Activated CD4-positive, alpha-beta T cell treated with anti-CD3 and anti-CD28 coated beads, Interleukin-2, amount 10 ng/mL, durations not matched to agents 7 days and 5 days (primary cell): ENCODE measurements at places on chromosomes 4 and X. TPM values are rescaled to one million over a fixed set of nuclear protein-coding genes. Genes with fewer than 3 reads are reported as not detected.

- H3K27ac ChIP-seq = no peak overlapping the region
- H3K36me3 ChIP-seq = no peaks in the 10 kb centered on the region
- no peaks in the 10 kb centered on the region for H3K27me3 ChIP-seq
- no peak for DNase-seq
Measured at GRCh38 chr4:4985844-4986243, 33.4 kb downstream of the CYTL1 start.

DNA sequence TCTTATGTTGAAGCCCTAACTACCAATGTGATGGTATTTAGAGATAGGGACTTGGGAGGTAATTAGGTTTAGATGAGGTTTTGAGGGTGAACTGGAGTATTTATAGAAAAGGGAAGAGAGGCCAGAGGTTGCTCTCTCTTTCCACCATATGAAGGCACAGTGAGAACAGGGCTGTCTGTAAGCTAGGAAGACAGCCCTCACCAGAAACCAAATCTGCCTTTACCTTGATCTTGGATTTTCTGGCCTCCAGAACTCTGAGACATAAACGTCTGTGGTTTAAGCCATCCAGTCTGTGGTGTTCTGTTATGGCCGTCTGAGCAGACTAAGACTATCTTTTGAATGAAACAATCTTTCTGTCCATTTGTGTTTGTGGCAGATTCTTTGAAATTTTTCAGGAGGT is 223.7 kb downstream of the PDHA2 start:
- H3K27ac ChIP-seq = no peak overlapping the region
- H3K4me1 ChIP-seq = no peaks in the 10 kb centered on the region
- H3K36me3 ChIP-seq = no peaks in the 10 kb centered on the region
- no peak for DNase-seq
- H3K27me3 ChIP-seq = no peaks in the 10 kb centered on the region
- no peak overlapping the region for H3K4me3 ChIP-seq

DNA sequence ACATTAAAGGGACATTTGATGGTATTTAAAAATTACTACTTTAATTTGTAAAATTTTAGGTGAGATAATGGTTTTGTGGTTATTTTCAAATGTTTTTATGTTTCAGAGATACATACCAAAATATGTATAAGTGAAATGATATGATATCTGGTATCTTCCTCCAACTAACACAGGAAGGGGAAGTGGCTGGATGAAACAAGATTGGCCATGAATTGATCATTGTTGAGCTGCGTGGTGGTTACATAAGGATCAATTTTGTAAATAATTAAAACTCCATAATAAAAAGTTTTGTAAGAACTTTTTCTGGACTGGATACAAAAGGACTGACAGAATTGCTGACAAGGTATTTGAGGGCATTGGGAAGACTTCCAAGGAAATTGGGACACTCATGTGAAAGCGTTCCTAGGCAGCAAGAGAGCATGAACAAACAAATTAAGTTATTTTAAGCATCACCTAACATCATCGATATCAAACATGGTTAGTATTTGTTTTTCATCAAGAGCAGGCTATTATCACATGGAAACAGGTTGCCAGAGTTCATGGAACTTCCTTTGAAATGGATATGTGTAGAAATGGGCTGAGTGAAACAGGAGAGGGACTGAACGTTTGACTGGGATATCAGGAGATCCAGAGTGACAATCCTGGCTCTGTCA is 4.4 kb upstream of the PGM2 start:
- peaks cover 2% of the 10 kb centered on the region for H3K27me3 ChIP-seq
- peaks cover 6% of the 10 kb centered on the region for H3K36me3 ChIP-seq
- no peak overlapping the region for H3K27ac ChIP-seq
- H3K4me3 ChIP-seq = no peak overlapping the region
- peaks cover 23% of the 10 kb centered on the region for H3K4me1 ChIP-seq

- peak overlapping the region; percentile 9 for H3K4me3 ChIP-seq
- DNase-seq = no peak
- H3K27ac ChIP-seq = peak overlapping the region; percentile 46
- H3K4me1 ChIP-seq = peaks cover 13% of the 10 kb centered on the region
- H3K27me3 ChIP-seq = peaks cover 89% of the 10 kb centered on the region
Measured at GRCh38 chr4:173524218-173525117, 5.6 kb downstream of the HAND2 start.

DNA sequence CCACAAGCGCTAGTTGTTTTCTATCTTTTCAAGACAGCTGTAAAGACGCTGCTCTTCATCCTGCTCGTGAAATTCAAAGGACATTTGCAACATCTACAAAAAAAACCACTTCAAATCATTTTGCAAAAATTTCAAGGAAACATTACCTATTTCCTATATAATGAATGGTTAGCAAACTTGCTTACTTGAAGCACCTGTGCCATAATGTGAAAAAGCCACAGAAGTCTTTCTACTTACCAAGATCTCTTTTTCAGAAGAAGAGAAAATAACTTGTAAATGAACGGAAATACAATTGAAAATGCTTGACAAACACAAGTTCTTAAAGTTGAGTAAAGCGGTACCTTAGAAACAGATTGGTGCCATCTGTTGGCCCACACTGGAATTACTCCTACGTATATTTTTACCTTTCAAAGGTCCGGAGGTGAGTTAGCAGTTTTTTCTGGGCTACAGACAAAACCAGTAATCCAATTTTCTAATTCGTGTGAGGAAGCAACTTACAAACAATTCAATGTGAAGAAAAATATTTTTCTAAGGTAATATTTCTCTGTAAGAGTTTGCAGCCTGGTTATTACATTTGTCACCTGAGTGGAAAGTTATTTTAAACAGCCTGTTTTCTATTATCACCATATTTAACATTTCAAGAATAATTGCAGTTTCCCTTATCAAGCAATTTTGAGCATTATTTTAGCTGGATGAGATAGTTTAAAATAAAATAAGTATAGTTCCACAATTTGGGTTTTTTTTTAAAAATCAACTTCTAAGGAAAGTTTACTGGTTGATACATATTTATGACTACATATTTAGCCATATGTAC is at the start of gene TLR6:
TLR6 (minus strand) TSS at position 294 of the 814 bp plus-strand sequence. CDS start 27,344 bp downstream, outside the sequence.
- peaks cover 44% of the 10 kb centered on the region for H3K4me1 ChIP-seq
- peak within 1 kb of the TSS; percentile 72 for H3K4me3 ChIP-seq
- H3K27me3 ChIP-seq = no peaks in the 10 kb centered on the region
- H3K27ac ChIP-seq = peak within 1 kb of the TSS; percentile 94
- DNase-seq = peak; percentile 85
- H3K36me3 ChIP-seq = no peaks in the 10 kb centered on the region

DNA sequence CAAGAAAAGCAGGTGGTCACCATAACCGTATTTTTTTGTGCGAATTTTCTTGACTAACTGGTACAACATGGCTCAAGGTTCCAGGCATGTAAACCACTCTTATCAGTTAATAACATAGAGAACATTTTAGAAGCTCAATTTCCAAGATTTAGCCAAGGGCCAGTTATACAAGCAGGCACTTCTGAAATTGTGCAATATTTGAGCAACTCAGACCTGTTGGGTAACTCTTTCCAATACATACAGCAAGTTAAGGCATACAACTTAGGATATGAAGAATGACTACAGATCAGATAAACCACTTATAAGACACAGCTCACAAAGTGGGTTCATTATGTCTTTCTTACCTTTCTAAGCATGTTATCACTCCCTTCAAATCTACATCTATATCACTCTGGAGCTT is 43.9 kb downstream of the ZNF280C start:
- no peaks in the 10 kb centered on the region for H3K27me3 ChIP-seq
- no peak for DNase-seq
- H3K4me3 ChIP-seq = no peak overlapping the region
- H3K4me1 ChIP-seq = no peaks in the 10 kb centered on the region
- peaks cover 11% of the 10 kb centered on the region for H3K36me3 ChIP-seq

- DNase-seq = no peak
- H3K27ac ChIP-seq = no peak overlapping the region
- peaks cover 3% of the 10 kb centered on the region for H3K4me1 ChIP-seq
- no peaks in the 10 kb centered on the region for H3K36me3 ChIP-seq
Measured at GRCh38 chrX:101450961-101451360, 34.3 kb upstream of the ARMCX4 start.

DNA sequence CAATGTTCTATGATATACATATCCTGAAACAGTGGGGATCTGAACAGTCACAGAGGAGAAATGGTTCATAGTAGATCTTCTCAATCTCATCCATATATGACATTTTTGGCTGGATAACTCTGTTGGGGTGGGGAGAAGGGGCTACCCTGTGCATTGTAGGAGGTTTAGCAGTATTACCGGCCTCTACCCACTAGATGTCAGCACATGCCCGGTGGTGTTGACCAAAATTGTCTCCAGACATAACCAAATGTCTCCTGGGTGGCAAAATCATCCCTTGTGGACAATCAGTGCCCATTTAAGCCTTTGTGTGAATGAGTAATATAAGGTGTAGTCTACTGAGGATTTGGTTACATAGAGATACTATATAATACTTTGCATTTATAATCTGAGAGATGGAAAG is 89.9 kb downstream of the PLS3 start:
- H3K4me3 ChIP-seq = no peak overlapping the region
- H3K27me3 ChIP-seq = no peaks in the 10 kb centered on the region
- H3K27ac ChIP-seq = no peak overlapping the region
- H3K36me3 ChIP-seq = no peaks in the 10 kb centered on the region
- no peaks in the 10 kb centered on the region for H3K4me1 ChIP-seq
- peak; percentile 7 for DNase-seq

DNA sequence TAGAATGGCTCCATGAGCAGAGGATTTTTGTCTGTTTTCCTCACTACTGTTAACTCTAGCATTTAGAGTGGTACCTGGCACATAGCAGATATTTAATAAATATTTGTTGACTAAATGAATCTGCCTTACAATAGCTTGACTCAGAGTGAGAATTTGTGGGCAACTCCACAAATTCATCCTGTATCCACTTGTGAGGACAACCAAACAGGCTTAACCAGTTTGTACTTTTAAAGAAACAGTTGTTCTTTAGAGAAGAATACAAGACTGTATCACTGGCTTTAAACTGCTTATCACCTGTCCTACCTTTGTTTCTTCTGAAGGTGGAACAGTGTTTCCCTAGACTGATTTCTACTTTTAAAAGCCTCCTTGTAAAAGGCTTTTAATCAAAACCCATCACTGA is 141.3 kb upstream of the SH3RF1 start:
- peaks cover 43% of the 10 kb centered on the region for H3K4me1 ChIP-seq
- no peak overlapping the region for H3K4me3 ChIP-seq
- no peak for DNase-seq
- H3K36me3 ChIP-seq = peaks cover 14% of the 10 kb centered on the region

DNA sequence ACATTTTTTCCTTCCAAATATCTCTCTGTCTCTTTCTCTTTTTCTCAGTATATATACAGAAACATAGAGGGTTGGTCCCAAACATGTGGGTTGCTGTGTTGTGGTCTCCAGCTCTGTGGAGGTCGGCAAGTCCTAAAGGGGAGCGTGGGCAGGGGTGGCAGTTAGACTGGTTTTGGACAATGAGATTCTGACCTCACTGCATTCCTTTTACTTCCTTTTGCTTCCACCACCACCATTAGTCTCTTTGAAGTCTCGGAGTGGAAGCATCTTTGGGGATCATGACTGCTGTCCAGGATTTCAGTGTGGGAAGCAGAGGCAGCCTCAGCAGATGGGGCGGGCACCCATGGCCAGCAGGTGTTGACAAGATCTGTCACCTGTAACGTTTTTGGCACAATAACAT is 1091.8 kb downstream of the RAPGEF2 start:
- H3K4me3 ChIP-seq = no peak overlapping the region
- no peaks in the 10 kb centered on the region for H3K27me3 ChIP-seq
- no peaks in the 10 kb centered on the region for H3K4me1 ChIP-seq
- no peak for DNase-seq

H2BW2 gene
- 0.10 TPM for total RNA-seq

PNMA6F gene
- total RNA-seq = not detected
